ENCODE measurements at places on chromosomes 3 and 15.

DNA sequence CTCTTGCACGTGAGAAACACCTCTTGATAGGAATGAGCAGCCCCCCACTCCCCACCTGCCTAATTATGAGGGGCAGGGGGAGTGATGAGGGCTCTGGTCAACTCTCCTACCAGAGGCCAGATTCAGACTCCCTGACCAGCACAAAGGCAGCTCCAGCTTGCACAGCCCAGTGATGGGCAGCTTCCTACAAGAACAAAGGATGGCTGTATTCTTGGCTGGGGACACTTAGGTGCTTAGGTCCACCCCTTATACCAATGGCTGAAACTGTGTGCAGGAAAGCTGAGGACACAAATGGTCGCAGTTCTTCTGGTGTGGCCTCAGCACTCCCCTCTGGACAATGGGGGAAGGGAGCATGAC lies 81.8 kb downstream of the IQSEC1 start:
- no peak for DNase-seq

- DNase-seq: no peak
Observed at GRCh38 chr3:184672335-184672734, 39.5 kb downstream of the MAGEF1 start.

- DNase-seq: no peak
Observed at GRCh38 chr3:42376344-42376798, 34.0 kb downstream of the LYZL4 start.

GRCh38 chr3:45860481-45860880 lies 18.6 kb upstream of the LZTFL1 start:
- no peak for DNase-seq

- DNase-seq: no peak
Observed at GRCh38 chr3:169673521-169673920, 10.0 kb upstream of the MECOM start.
